ENCODE measurements at places on chromosomes 11 and 22. TPM values are rescaled to one million over a fixed set of nuclear protein-coding genes. Genes with fewer than 3 reads are reported as not detected.

PDE2A gene
- total RNA-seq = 2.9 TPM

BEST1 gene
- total RNA-seq = 0.78 TPM

GRCh38 chr11:73524774-73525173 is 73.1 kb downstream of the FAM168A start:
- no peak for DNase-seq

DNA sequence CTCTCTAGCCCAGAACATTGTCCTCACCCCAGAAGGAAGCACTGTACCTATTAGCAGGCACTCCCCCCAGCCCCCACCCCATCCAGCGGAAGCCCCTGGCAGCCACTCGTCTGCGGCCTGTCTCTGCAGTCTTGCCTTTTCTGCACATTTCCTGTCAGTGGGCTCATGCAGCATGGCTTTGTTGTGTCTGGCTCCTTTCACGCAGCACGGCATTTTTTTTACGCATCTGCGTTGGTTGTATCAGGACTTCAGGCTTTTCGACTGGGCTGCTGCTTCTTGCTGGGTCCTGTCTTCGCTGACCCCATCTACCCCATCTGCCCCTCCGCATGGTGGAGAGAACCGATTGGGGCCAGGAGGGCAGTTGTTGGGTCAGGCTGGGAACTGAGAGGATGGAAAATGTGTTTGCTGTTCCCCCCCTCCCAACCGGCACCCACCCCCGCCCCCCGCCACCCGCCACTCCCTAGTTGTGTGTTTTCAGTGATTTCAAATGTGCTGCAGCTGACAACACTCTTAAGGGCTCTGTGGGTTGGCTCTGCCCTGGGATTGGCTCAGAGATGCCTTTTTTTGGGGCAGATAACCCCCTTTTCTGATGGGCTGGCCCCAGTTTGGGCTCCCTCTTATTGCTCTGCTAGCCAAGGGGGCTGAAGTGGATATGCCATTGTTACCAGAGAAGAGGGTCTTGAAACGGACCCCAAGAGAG is 110.0 kb downstream of the KIAA1671 start:
- DNase-seq = peak; percentile 11

- no peak for DNase-seq
Observed at GRCh38 chr11:33687733-33688479, 12.7 kb downstream of the C11orf91 start.

GRCh38 chr11:119876841-119877240 is 147.8 kb upstream of the NECTIN1 start:
- DNase-seq = no peak

DGCR2 gene
- 50.4 TPM for total RNA-seq

DNA sequence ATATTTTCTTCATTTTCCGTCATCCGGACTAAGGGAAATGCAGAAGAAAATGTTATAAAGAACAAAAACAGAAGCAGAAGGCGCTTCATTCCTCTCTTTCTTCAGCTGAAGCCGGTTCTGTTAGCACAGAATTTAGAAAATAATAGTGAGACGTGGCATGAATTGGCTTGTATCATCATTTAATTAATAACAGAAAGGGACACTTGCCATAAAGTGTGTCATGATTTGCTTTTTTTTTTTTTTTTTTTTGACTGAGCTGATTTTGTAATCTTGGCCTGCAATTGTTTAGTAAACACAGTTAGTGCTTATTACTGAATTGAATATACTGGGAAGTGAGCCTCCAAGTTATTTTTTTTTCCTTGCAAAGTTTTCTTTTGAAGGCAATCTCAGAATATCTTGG is at the start of gene MMP27:
TSS of gene MMP27 (minus strand) at position 144 of the 400 bp plus-strand sequence. CDS start at position 89, 55 bp downstream.
- no peak for DNase-seq

GRCh38 chr11:121318848-121319834 is 26.6 kb downstream of the SC5D start:
- DNase-seq = peak; percentile 77

- DNase-seq = no peak
Observed at GRCh38 chr11:57417056-57417455, 9.9 kb downstream of the SLC43A3 start.

- DNase-seq = peak; percentile 46
Observed at GRCh38 chr11:117796872-117797529, at the start of gene DSCAML1. TSS of gene DSCAML1 (minus strand) at chr11:117797216. CDS start at chr11:117797079, 137 bp downstream.

DNA sequence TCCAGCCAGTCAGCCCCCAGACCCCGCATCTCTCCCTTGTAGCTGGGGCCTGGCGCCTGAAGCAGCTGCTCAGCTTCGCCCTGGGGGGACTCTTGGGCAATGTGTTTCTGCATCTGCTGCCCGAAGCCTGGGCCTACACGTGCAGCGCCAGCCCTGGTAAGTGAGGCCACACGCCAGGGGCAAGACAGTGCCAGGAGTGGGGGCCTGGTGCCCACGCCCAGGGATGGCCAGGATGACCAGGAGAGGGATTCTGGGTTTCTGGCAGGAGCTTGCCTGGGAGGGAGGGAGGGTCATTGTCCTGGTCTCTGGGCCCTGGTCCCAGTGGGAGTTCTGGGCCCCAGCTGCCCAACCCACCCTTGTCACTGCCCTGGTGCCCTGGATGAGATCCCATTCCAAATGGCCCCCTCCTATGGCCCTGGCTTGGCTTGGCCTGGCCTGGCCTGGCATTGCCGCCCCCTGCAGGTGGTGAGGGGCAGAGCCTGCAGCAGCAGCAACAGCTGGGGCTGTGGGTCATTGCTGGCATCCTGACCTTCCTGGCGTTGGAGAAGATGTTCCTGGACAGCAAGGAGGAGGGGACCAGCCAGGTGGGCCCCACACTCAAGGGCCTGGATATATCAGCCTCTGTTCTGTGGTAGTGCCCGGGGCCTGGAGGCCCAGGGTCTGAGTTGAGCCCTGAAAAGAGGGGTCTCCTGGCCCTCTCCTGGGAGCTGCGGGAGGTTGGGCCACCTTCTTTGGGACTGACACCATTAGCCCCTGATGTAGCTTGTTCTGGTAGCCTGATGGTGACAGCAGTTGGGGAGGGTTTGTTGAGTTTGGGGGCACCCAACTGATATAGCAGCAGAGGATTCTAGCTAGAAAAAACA is 3.7 kb downstream of the SLC39A13 start:
- peak; percentile 66 for DNase-seq

USP2 gene
- not detected for total RNA-seq

- DNase-seq = no peak
Observed at GRCh38 chr11:96062134-96062533, 138.2 kb upstream of the MTMR2 start.

C22orf42 gene
- total RNA-seq = not detected

DNA sequence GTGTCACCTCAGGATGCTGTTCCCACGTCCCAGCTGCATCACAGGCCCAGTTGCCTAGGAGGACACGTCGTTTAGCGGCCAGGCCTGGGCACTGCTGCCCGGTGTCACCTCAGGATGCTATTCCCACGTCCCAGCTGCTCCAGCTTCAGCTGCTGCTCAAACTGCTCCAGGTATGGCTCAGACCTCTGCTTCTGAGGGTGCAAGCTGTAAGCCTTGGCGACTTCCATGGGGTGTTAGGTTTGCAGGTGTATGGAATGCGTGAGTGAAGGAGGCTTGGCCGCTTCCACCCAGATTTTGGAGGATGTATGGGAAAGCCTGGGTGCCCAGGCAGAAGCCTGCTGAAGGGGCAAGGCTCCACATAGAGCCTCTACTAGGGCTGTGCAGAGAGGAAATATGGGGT is 205.3 kb upstream of the B3GAT1 start:
- DNase-seq = no peak

MIOX gene
- total RNA-seq = not detected

CFAP300 gene
- not detected for total RNA-seq

GRCh38 chr11:70031631-70032469 is 46.3 kb upstream of the ANO1 start:
- no peak for DNase-seq

- no peak for DNase-seq
Observed at GRCh38 chr11:129719037-129719436, 96.6 kb upstream of the TMEM45B start.

BDNF gene
- total RNA-seq = not detected

ZP1 gene
- total RNA-seq = not detected

GRCh38 chr11:78400116-78400515 is 17.5 kb downstream of the GAB2 start:
- no peak for DNase-seq

ANGPTL5 gene
- not detected for total RNA-seq

STT3A gene
- 78.4 TPM for total RNA-seq

DNA sequence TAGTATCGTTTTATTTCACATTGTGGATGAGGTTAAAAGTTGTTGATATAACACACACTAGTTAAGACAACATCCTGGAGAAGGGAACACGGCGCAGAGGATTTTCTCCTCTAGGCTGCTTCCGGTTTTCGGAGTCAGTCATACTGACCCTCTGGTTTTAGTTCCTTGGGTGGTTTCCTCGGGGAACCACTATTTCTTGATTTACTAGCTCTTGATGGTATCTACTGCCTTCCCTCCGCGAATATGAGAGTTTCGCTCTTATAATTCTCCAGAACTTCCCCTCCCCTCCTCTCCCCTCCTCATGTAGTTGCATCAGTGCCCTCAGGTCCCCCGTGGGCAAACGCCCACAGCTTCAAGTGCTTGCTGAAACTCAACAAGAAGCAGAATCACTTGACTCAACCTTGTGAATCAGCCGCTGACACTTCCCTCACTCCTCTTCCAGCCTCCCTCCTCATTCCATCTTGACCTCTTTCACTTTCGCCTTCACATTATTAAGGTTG is 15.9 kb upstream of the APOBEC3A start:
- DNase-seq = peak; percentile 72

GRCh38 chr11:106087815-106088435 is 10.5 kb downstream of the AASDHPPT start:
- DNase-seq = peak; percentile 42

RAPSN gene
- 1.0 TPM for total RNA-seq

FGF3 gene
- total RNA-seq = not detected

DNA sequence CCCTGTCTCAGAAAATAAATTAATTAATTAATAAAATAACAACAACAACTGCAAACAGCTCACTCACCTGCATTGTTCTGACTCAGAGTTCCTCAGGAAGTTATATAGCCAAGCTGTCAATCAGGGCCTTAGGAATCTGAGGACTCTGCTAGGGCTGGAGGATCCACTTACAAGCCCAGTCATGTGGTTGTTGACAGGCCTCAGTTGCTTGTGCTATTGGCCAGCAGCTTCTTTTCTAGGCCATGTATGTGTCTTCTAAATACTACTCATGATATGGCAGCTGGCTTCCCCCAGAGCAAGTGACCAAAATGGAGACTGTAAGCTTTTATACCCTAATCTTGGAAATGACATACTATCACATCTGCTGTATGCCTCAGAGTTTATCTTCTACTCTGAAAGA is 20.8 kb upstream of the ATP5MG start:
- DNase-seq = no peak

GRCh38 chr22:19120829-19121630 is 1.2 kb downstream of the DGCR2 start:
- no peak for DNase-seq

DNA sequence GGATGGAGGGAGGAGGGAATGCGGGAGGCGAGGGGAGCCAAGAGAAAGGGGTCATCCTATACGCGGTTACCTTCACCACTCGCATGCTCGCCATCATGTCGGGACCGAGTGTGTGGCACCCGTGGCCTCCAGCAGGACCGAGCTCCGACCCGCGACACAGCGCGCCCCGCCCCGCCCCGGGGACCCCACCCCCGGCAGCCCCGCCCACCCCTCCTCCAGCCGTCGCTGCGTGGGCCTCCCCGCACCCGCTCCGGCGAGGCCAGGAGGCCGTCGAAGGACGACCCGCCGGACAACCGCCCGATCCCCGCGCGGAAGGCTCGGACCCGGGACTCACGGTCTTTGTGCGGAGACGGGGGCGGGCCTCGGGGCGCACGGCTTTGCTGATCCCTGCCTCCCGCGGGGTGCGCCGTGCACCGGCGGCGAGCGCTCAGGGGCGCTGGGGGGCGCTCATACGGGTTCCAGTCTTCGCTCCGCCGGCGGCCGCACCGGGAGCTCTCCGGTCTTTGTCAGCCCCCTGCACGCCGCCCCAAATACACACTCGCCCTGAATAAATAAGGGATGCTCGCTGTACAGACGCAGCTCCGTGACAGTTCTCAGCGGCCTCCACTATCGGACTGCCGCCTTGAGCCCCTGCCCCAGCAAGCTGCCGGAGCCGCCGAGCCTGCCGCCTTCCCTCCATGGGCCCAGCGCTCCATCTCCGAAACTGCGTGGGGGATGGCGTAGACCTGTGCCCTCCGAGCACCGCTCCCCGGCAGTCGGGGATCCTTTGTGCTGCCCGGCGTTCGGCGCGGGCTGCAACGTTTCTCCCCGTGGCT is at the start of gene UBE2L6:
TSS of gene UBE2L6 (minus strand) at position 158 of the 815 bp plus-strand sequence. CDS start at position 97, 61 bp downstream.
- DNase-seq = peak; percentile 82

- DNase-seq = no peak
Observed at GRCh38 chr22:46131151-46131587, 19.2 kb upstream of the PPARA start.

DNA sequence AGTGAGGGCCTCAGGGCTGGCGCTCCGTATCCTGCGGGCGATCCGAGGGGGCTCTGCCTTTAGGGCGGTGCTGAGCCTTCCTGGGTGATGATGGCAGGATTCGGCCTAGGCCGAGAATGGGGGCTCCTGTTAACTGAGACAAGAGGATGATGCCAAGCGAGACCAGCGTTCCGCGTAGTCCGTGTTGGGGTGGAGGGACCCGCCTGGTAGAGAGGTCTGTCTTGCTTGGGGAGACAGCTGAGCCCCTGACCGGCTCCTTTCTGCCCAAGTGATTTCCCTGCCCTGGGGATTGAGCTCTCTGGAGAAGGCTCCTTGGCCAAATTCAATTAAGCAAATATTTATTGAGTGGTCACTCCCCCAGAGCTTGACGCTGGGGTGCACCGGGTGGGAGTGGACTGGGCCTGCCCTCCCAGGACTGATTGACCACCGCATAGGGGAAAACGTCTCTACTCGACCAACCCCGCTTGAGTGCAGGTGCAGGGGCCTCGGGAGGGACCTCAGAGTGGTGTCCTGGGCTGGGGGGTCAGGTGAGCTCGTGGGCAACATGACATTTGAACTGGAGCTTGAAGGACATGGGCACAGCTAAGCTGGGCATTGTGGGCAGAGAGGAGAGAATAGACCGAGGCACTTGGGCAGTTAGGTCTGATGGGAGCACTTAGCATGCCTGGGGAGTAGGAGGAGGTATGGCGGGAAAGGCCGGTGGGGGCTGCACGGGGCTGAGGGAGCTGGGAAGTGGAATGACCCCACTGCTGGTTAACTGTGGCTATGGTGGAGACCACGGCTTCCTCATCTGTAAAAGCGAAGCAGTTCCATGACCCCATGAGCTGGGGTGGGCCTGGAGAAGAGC is 1.1 kb downstream of the GNAZ start:
- no peak for DNase-seq

DNA sequence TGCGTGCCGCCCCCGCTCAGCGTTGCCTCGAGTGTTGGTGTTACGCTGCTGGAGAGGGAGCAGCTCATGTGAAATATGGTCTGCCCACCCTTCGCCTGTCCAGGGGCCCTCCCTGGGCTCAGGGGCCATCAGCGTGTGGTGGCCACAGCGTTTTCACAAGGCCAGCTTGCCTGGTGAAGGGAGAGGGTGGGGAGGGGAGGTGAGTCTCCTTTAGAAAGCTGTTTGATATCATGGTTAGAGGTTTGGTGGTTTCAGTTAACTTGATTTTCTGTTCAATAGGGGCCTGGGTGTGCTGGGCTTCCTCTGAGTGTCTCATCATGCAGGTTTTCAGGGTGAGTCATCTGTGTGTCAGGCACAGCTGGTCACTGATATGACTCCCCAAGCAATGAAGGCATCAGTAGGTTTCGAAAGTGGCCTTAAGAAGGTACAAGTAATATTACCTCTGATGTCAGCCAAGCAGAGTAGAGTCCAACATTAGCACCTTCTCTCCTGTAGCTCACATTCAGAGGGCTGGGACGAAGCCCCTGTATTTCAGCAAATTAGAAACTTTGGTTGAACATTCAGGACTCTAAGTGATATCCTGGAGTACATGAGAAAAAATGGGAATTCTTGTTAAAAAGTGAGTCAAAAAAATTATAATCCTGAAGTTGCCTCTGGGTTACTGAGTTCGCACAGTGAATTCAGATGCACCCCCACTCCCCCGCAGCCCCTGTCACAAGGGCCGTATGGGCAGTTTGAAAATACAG is 172.5 kb downstream of the TBC1D22A start:
- DNase-seq = no peak
